Activated CD8-positive, alpha-beta T cell treated with anti-CD3 and anti-CD28 coated beads, Interleukin-2, amount 10 ng/mL, durations not matched to agents 7 days and 5 days (primary cell): ENCODE measurements at places on chromosomes 7 and 10. TPM values are rescaled to one million over a fixed set of nuclear protein-coding genes. Genes with fewer than 3 reads are reported as not detected.

DNA sequence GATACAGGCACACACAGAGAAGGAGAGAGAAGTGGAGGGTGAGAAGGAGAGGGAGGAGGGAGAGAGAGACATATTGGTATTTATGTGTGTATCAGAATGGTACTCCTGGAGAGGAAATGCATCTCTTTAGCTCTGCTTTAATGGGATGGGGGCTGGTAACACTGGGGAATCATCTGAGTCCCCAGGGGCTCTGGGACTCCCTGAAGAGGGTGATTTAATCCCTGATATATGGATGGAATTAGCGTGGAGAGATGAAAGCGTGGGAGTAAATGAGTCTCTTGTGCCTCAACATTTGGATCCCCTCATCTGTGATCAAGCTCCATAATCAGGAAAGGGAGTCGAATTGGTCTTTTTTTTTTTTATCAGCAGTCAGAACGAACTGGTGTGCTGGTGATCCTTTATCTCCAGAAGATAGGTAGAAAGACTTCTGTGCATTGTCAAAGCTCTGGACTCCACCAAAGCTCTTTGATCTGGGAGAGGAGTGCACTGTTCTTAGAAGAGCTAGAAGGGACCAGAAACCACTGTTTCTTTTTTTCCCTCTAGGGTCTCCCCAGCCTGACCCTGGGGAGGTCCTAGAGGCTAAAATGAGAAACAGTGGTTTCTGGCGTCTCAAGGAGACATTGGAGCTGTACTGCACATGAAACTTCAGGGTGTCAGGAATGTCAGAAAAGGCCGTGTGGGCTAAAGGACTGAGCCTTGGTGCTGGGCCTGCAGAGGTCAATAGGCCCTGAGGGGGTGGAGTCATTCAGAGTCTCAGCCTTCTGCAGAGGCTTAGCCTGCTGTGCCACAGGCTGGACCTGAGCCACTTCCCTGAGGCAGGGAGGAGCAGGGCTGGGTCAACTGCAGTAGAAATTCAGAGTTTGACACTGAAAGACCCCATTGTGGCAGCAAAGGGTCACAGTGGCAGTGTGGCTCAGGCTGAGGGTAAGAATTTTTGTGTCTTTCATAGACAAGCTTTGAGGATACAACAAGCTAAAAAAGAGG is 234.4 kb upstream of the SLC26A5 start:
- DNase-seq, result no peak

- DNase-seq, result no peak
Observed at GRCh38 chr7:149217570-149217969, 21.9 kb upstream of the ZNF212 start.

DNA sequence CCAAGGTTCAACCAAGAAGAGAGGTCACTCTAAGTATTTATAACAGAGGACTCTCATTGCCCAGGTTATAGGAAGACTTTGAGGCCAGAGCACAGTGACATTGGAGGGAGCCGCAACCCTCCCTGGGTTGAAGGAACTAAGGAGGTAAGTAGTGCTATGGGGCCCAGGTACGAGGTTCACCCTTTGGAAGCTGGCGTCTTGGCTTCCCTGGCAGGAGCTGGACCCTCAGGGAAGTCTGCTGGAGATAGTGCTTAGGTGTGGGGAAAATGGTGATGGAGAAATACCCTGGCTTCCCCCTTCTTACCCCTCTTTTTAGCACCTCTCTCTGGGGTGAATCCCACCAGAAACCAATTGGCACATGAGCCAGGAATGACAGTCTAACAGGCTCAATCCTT is 317.9 kb upstream of the ZNF32 start:
- no peak for DNase-seq

GRCh38 chr10:133134411-133135115 is 25.5 kb upstream of the KNDC1 start:
- DNase-seq, result no peak

DNA sequence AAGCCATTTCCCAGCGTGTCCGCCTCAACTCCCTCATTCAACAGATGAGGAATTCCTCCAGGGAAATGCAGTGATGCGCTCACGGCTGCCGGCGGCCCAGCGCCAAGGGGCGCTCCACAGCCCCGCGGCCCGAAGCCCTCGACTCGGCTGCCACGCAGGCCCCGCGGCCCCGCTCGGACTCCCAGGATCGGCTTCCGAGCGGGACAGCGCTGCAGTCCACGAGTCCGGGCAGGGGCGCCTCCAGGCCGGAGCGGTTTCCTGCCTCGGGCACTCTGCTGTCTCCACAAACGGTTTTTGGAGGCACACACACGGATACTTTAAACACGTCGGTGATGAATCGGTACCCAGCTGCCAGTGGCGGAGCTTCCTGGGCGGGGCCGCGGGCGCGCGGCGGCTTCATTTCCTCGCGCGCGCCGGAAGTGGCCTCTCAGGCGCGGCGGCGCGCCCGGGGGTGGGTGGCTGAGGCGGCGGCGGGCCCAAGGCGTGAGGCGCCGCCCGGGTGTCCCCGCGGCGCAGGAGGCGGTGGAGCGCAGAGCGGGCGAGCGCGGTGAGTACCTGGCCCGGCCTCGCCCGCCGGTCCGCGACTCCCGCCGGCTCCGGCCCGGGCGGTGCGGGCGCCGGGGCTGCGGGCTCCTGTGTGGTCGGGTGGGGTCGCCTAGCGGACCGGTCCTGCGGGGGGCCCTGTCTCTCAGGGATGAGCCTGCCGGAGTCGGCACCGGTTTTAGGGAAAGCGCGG is at the start of gene CSGALNACT2:
Gene CSGALNACT2 (plus strand): TSS at position 425 of the 736 bp plus-strand sequence. CDS start 16,705 bp downstream, outside the sequence.
- DNase-seq, result peak; percentile 91

DNA sequence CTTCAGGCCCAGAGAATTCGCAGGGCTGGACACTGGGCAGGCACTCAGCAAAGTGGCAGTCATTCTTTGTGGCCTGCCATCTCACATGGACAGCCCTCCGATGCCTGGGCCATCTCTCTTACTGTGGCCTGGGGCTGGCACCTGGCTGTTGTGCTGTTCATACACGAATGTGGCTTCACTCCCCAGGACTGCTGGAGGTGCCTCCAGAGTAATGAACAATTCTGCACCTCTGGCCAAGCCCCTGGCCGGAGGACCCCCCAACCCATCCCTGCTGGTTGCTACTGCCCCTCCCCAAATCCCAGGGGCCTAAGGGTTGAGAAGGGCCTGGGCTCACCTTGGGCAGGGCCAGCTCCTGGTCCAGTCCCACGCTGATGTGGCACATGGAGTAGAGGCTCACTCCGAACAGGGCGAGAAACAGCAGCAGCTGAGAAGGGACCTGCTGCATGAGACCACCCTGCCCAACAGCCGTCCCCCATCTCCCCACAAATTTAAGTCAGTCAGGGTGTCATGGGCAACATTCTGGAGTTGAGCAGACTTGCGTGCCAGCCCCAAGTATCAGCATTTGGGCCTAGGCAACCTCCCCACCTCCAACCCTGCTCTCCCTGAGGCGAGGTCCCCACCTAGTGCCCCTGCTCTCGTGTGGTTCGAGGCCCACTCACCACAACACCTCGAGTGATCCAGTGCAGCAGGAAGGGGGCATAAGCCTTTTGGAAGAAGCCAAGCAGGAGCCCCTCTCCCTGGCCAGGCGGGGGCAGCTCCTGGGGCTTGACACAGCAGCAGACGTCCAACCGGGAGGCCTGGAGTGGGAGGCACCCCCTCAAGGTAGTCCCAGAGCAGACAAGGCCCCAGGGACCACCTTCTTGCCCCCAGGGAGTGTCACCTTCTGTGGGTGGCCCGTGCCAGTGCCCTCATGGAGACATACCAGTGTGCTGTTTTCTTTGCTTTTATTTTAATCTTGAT is 9.4 kb downstream of the NPC1L1 start:
- no peak for DNase-seq

- no peak for DNase-seq
Observed at GRCh38 chr10:91885362-91886079, 23.8 kb downstream of the FGFBP3 start.

- DNase-seq, result no peak
Observed at GRCh38 chr10:71483885-71484751, 87.4 kb downstream of the CDH23 start.

BLNK gene
- total RNA-seq, result not detected

- no peak for DNase-seq
Observed at GRCh38 chr10:75606203-75606779, 174.9 kb downstream of the LRMDA start.

GIMAP2 gene
- 79.0 TPM for total RNA-seq

FAM131B gene
- total RNA-seq, result 2.4 TPM

GPRIN2 gene
- not detected for total RNA-seq

GRCh38 chr7:157219154-157219553 is 80.4 kb downstream of the UBE3C start:
- no peak for DNase-seq

ANKRD30A gene
- not detected for total RNA-seq

GRCh38 chr7:71350680-71351079 is 218.7 kb downstream of the GALNT17 start:
- no peak for DNase-seq
